ENCODE measurements at places on chromosomes 4 and X. TPM values are rescaled to one million over a fixed set of nuclear protein-coding genes. Genes with fewer than 3 reads are reported as not detected.

The PASD1 gene
- not detected for total RNA-seq

The AR gene
- under 0.01 TPM for total RNA-seq

The INTS6L gene
- total RNA-seq, result 2.9 TPM

The PAGE2B gene
- not detected for total RNA-seq

The XG gene
- total RNA-seq, result 1.3 TPM

The CEP135 gene
- 10.6 TPM for total RNA-seq

The IL3RA gene
- total RNA-seq, result 10.4 TPM

The CDS1 gene
- not detected for total RNA-seq

The PF4V1 gene
- total RNA-seq, result not detected

The BMP3 gene
- total RNA-seq, result not detected

The ABLIM2 gene
- under 0.01 TPM for total RNA-seq

The DMRTC1 gene
- not detected for total RNA-seq

The FRAS1 gene
- 9.9 TPM for total RNA-seq

The SCML1 gene
- total RNA-seq, result 5.5 TPM

The HOPX gene
- 32.8 TPM for total RNA-seq

The CCSER1 gene
- 1.4 TPM for total RNA-seq

The MAGEC3 gene
- total RNA-seq, result not detected

The CDKL2 gene
- total RNA-seq, result 0.30 TPM
